ENCODE measurements at places on chromosomes 13 and 19. TPM values are rescaled to one million over a fixed set of nuclear protein-coding genes. Genes with fewer than 3 reads are reported as not detected.

DNA sequence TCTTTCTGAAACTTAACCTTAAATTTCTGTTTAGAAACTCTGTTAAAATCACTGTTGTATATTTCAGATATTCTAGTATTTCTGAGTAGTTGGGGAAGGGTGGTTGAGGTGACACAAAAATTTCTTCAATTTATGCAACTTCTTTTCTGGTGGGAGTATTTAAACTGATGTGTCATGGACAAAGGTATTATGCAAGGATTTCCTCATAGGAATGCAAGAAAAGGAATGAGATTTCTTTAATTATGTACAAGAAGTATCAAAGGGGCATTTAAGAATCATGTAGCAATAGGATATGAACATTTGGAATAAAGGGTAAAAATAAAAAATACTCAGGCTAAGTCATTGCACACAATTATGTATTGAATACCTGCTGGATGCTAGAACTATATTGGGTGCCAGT, 575.8 kb upstream of the KLF12 start:
- no peak for ATAC-seq

The PTGIR gene
- not detected for total RNA-seq

The SIGLEC8 gene
- not detected for total RNA-seq

DNA sequence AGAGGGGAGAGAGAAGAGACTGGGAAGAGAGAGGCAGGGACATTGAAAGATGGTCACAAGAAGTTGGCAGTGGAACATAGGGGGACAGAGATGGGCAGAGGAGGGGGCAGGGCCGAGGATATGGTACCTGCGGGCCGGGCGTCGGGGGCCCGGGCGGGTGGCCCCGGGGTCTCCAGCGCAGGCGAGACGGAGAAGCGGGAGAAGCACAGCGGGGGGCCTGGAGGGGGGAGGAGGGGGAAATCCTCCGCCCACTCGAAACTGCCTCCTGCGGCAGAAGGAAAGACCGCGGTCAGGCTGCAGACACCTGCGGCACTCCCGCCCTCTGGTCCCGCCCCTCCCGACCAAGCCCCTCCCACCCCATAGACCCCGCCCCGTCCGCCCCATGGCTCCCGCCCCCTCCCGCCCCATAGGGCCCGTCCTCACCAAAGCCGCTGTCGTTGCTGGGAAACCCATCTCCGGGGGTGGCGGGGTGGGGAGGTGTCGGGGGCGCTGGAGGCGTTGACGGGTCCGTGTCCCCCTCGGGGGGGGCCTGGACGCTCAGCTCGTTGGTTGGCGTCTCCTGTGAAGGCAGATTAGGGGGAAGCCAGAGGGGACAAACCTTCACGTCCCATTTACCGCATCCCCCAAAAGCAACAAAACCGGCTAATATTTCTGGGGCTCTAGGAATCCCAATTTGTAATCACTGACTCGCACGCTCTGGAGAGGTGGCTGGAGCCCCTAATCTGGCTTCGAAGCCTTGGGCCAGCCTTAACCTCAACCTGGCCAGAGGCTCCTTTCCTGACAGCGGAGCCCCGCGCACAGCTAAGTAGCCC, 20.4 kb downstream of the LMTK3 start:
- no peak for ATAC-seq

DNA sequence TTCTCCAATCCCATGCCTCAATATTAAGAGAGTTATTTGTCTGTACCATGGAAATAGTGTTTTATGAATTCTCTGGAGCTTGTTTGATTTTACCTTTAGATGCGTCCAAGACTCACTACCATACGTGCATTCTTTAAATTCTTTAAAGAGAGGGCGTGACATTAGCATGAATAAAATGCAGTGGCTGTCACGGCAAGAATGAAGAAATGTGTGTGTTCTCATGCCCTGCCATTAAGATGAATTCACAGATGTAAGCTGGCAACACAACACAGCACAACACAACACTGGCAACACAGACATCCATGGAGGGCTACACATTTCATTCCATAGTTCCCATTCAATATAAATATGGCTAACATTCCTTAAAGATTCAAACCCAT, 213.4 kb downstream of the ENOX1 start:
- peak; percentile 17 for ATAC-seq

- no peak for ATAC-seq
Measured at GRCh38 chr19:19297759-19298158, 22.6 kb downstream of the SUGP1 start.

DNA sequence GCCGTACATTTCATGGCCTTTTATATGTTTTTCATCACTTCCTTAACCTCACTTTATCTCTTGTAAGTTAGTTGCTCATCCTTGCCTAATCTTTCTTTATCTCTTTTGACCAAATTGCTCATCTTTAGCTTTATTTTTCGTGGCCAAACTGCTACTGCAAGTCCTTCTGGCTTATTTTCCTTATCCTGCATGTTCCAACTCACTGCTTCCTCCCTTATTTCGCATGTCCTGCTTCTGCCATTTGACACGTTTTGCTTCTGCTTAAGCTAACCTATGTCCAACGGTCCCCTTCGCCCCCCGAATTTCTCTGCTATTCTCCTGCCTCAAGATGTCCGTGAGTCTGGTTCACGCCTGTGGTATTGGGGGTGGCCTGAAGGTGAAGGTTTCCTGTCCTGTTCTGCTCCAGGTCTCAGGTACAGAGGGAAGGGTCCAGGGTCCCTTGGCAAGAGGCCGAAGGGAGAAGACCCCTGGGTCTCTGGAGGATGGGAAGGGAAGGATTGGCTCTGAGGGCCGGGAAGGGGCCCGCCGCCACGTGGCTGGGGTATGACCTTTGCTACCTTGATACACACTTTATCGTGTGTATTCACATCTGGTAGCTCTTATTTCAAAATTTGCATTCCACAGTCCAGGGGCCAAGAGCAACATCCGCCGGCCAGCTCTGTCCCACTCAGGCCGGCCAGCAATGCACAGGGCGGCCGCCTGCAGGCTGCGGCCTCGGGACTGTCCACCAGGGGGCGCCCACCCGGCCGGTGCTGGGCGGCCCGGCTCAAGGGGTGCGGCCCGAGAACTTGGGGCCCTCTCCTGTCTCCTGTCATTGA, 2.9 kb upstream of the C19orf85 start:
- peak; percentile 93 for ATAC-seq

DNA sequence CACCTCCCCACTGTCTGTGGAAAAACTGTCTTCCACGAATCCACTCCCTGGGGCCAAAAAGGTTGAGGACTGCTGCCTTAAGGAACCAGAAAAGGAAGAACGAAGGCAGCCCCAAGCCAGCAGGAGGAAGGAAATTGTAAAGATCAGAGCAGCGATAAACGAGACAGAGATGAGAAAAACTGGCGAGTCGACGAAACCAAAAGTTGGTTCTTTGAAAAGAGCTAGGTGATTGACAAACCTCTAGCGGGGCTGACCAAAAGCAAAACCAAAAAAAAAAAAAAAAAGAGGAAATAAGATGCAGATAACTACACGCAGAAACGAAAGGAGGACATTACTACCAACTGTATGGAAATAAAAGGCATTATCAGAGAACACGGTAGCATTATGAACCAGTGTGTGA, 76.9 kb downstream of the GADD45B start:
- ATAC-seq = no peak

DNA sequence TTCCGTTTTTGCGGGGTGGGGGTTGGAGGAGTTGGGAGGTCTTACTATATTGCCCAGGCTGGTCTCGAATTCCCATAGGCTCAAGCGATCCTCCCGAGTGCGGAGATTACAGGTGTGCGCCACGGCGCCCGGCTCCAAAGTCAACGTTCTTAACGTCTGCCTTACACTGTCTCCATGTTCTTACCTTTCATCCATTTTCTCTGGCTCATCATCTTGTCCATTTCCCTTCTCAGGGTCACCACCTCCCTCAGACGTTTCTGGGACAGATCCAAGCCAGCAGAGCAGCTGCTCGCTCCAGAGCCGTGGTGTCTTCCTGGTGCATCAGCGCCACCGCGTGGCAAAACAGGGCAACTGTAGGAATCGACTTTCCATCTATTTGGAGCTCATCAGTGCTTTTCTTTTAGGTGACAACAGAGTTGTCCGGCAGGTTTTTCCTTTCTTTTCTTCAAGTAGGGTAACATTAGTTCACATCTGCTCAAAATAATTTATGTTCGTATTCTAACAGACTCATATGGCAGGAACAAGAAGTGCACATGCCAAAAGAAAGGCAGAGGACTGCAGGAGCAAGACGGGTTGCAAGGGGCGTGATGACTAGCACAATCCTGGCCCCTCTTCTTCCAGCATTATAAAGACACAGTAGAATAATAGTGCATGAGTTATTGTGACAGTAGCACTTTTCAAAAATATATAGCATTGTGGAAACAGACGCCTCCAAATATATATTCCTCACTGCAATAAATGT, 103.1 kb upstream of the ABCC4 start:
- peak; percentile 98 for ATAC-seq

The ZSCAN4 gene
- not detected for total RNA-seq

- ATAC-seq = no peak
Measured at GRCh38 chr19:29655648-29656335, 9.5 kb upstream of the PLEKHF1 start.

The FFAR3 gene
- 0.97 TPM for total RNA-seq

The ERCC5 gene
- 41.3 TPM for total RNA-seq

Data from motor neuron (in vitro differentiated cells).